ENCODE measurements at places on chromosomes 1 and 21. TPM values are rescaled to one million over a fixed set of nuclear protein-coding genes. Genes with fewer than 3 reads are reported as not detected.

DNA sequence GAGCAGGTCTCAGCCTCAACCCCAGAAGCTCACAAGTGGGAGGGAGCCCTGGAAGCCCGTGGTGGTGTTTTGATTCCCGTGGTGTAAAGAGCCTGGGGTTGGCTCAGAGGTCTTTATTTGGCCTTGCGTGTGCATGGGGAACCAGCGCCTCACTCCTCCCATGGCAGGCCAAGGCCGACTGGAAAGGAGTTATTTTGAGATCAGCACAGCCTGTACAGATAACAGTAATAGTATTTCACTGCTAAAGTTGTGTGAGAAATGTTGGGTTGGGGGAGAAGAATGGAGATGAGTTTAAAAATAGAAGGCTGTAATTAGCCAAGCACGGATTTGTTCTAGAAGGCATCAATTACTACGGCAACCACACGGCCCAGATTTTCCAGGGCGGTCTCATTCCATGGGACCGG, 186.5 kb downstream of the DYRK1A start:
- no peak for DNase-seq

- DNase-seq, result peak; percentile 89
Observed at GRCh38 chr1:202349206-202349928, 868 bp downstream of the PPP1R12B start.

LORICRIN gene
- not detected for total RNA-seq

- no peak for DNase-seq
Observed at GRCh38 chr1:62337706-62338631, 18.7 kb upstream of the KANK4 start.

- no peak for DNase-seq
Observed at GRCh38 chr1:186530109-186530508, 69.2 kb upstream of the PDC start.

DNA sequence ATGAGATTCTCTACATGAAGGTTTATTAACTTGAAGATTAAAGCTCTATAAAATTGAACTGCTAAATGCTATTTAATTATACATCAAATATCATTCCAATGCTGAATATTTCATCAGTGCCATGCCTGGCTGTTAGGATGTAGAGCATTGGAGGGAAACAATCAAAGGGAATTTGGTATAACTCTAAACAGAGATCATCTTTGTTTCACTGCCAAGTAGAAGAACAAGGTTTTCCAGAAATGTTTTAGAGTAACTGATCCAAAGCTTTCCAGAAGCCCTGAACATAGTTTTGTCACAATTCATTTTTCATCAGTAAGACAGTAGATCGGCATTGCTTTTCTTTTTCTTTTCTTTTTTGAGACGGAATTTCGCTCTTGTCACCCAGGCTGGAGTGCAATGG, 5.9 kb upstream of the DSTYK start:
- DNase-seq, result no peak

CDC14A gene
- total RNA-seq, result 5.3 TPM

DNA sequence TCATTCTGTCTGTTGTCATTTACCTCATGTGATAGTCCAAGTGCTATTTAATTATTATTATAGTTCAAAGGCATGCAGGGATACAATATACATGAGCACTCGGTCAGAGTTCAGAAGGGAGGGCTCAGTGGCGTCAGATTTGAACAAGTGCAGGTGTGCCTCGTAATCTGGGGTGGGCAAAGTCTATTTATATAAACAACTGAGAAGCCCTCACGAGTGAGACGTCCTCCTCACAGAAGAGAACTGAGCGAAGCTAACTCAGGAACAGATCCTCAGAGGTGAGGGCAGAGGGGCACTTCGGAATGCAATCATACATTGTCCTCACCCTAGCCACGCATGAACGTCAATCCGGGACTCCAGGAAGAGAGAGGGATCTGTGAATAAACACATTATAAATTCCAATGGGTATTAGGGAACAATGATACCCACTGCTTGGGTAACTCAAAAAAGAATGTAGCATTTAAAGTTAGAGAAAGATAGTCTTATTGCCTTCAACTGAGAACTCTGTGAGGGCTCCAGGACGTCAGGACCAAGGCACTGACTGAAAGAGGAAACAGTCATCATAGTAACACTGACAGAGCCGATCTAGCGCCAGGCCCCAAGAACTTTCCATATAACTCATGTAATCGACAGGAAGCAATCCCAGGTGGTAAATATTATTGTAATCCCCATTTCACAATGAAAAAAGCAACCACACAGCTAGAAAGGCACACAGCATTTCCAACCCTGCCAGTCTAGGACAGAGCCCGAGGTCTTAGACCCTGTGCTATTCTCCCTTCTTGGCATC, 127.1 kb upstream of the B3GALT2 start:
- DNase-seq, result peak; percentile 85

- DNase-seq, result no peak
Observed at GRCh38 chr21:33384841-33385331, 18.3 kb upstream of the IFNGR2 start.

CFHR4 gene
- total RNA-seq, result not detected

DNA sequence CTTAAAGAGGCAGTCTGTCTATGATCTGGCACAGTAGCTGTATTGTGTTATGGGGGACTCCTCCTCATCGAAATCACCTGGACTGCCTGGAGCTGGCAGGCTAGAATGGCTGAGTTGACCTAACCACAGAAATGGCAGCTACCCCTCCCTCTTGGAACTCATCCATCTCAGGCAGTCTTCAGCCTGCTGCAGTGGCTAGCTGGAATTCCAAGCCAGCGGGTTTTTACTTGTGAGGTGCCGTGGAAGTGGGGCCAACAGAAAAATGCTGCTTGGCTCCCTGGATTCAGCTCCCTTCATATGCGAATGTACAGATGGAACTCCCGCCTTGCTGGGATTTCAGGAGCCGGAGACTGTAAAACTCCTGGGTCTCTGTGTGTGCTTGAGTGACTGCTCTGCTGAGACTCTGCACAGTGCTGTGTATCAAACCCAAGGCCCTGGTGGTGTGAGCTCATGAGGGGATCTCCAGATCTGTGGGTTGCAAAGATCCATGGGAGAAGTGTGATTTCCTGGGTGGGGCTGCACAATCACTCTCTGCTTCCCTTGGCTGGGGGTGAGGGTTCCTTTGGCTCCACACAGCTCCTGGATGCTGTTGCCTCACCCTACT, 316.9 kb downstream of the CTH start:
- no peak for DNase-seq

GRCh38 chr1:54870869-54871268, 16.1 kb downstream of the DHCR24 start:
- DNase-seq, result no peak

DNA sequence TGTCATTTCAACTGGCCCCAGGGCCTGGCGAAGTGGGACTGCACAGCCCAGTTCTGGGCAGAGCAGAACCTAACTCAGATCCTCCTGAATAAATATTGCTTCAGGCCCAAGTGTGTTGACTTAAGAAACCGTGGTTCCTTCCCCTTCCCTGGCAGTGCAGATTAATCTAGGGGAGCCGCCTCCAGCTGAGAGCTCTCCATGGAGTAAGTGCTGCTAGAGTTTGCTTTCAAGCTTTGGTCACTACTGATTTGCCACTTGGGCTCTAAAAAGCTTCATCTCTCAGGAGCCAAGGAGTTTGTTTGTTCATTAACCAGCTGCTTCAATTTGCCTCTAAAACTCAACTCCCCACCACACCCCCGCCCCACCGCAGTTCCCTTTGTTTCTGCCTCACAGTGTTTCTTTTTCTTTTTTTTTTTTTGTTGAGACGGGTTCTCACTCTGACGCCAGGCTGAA, 112.1 kb downstream of the DTL start:
- DNase-seq, result no peak

DNA sequence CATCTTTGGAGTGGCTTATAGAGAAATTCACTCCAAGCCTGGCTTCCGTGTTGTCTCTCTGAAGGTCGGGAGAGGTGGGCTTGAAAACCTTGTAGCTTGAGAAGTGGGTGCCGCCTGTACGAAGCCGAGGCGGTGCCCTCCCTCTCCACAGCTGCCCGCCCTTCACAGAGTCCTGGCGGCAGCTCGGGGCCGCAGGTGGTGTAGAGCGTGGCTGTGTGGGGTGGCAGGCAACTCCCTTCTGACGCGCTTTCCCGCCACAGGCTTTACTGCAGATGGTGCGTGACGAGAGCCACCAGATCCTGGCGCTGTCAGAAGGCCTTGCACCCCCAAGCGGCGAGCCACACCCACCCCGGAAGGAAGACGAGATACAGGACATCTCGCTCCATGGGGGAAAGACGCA, 33.1 kb upstream of the DIP2A start:
- no peak for DNase-seq

DNA sequence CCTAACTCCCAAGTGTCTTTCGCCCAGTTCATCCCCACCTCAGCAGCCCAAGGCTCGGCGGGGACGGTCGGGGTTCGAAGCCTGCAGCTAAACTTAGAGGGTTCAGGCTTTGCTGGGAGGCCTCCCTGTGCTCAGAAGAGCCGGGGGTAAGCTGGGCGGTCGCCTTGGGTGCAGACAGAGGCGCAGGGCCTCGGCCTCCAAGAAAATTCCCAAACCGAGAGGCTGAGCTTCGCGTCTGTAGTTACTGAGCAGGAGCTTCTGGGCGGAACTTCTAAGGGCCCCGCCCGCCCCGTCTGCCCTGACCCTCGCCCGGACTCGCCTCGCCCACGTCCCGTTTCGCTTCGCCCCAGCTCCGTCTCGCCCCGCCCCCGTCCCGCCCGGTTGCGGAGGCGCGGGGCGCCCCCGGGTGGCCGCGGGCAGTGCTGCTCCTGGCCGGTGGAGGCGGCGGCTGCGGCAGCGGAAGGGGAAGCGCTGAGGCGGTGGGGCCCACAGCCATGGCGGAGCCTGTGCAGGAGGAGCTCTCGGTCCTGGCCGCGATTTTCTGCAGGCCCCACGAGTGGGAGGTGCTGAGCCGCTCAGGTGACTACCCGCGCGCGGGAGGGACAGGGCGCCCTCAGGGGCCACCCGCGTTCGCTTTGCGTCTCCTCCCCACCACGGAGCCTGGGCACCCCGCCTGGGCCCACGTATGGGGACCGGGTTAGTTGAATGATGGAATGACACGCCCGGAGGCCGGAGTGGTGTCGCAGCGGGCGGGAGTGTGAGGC, at the start of gene RWDD3:
RWDD3 (plus strand) TSS at position 474 of the 764 bp plus-strand sequence; CDS start at position 495, 21 bp downstream.
- peak; percentile 85 for DNase-seq

MMEL1 gene
- 3.6 TPM for total RNA-seq

C1orf94 gene
- not detected for total RNA-seq

TTC39A gene
- 3.5 TPM for total RNA-seq

CAMSAP2 gene
- 29.2 TPM for total RNA-seq

DYNLT5 gene
- 0.77 TPM for total RNA-seq

PER3 gene
- 2.1 TPM for total RNA-seq

All from dermis microvascular lymphatic vessel endothelial cell (primary cell).